ENCODE measurements at places on chromosomes 1 and 21.
A peak's percentile ranks its signal among the peaks of the same experiment; 100 is the strongest.

DNA sequence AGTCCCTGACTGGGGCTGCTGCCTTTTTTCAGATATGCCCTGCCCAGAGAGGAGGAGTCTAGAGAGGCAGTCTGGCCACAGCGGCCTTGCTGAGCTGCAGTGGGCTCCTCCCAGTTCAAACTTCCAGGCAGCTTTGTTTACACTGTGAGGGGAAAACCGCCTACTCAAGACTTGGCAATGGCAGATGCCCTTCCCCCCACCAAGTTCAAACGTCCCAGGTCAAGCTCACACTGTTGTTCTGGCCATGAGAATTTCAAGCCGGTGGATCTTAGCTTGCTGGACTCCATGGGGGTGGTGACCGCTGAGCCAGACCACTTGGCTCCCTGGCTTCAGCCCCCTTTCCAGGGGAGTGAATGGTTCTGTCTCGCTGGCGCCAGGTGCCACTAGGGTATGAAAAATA is 18.3 kb upstream of the C1orf53 start:
- DNase-seq = no peak

DNA sequence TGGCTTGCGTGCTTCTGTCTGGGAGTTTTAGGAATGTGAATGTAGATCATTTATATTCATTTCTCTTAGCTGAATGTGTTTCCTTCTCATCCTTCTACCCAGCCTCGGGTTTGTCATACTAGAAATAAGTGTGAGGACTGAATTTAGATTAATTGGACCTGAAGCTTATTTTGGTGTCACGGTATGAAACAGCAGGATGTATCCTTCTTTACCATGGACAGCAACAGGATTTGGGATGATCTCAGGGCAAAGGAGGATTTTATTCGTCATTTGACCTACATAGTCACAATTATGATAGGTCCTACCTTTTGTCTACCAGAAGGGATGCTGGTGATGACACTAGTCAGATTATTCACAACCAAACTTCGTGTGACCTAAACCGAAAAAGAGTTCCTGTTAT is 127.4 kb downstream of the FMN2 start:
- no peak for DNase-seq

- peak; percentile 58 for DNase-seq
Measured at GRCh38 chr1:85201340-85202091, 700 bp upstream of the SYDE2 start.

DNA sequence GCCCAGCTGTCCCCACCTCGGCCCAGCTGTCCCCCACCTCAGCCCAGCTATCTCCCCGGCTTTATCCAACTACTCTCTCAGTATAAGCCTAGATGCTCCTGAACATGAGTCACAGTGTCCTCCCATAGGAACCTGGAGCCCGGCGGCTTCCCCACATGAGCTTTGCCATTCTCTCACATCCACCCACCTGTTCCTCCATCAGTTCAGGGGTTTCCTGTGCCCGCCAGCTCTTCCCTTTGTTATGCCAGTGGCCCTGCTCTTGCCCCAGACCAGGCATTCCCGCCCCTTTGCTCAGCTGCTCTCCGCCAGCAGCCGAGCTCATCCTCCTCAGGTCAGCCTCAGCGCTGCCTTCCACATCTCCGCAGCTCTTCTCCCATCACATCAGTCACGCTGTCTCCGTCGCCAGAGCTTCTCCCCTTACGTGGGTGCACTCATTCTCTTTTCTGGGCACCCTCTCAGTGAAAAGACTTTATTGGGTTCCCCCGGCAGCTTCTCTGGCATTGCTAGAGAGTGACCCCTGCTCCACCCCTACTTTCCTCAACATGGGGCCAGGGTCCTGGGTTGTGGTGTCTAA is 89.5 kb upstream of the CSF3R start:
- DNase-seq = no peak

- no peak for DNase-seq
Measured at GRCh38 chr1:162272419-162272818, 104.2 kb downstream of the SPATA46 start.

DNA sequence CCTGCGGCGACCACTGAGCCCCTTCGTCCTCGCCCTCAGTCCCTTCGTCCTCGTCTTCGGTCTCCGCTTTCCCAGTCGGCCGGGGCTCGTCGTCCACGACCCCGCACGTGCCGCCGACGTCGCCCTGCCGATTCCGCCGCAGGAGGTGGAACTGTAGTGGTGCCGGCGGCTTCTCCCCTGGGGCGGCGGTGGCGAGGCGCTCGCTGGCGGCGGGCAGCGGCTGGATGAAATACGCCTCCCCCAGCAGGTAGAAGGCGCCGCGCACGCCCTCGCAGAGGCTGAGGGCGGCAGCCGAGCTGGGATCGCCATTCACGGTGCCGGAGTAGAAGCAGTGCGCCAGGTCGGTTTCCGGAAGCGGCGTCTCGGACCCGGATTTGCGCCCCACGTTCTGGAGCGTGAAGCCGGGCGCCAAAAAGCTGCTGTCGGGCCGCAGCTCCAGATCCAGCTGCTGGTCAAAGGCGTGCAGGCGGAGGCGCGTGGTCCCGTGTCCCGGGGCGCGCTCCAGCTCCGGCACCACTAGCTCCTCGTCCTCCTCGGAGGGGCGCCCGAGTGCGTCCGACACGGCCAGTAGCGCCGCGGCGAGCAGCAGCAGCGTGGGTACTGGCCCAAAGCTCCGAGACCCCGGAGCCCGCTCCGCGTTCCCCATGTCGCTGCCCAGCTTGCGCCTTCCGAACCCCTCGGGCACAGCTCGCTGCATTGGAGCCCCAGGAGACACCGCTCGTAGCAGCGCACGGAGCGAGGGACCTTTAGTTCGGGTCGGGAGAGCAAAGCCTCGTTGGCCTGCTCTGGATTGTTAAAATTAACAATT is 747 bp downstream of the ADAMTS1 start:
- no peak for DNase-seq

GRCh38 chr1:79792219-79792930 is 785.8 kb upstream of the ADGRL4 start:
- DNase-seq = no peak

- DNase-seq = no peak
Measured at GRCh38 chr1:243991650-243992049, 59.4 kb upstream of the ZBTB18 start.

DNA sequence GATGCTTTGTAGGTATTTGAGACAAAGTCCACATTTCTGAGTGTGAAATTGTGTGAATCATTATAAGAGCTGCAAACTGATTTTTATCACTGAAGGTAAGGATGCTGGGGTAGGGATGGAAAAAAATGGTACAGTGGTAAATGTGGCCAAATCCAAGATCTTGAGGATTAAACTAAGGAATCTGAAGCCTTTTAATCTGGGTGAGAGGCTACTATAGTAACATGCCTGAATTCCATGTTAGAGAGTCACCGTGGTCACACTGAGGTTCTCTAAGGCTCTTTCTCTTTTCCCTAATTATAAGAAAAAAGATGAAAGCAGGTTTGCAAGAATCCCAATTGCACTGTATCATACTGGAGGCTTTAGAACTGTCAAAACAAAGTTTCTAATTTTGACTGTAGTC is 17.6 kb downstream of the PTGER3 start:
- no peak for DNase-seq

- DNase-seq = no peak
Measured at GRCh38 chr1:243727503-243728203, 122.4 kb downstream of the AKT3 start.

DNA sequence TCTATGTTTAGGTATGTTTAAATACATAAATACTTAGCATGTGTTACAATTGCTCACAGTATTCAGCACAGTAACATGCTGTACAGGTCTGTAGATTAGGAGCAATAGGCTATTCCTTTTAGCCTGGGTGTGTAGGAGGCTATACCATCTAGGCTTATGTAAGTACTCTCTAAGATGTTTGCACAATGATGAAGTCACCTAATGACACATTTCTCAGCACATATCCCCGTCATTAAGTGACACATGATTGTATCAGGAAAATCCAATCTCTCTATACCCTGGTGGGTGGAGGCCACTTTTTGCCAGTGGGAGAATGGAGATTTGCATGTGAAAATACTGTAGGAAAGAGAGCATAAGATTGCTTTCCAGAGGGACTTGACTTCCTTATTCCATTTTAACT is 5.5 kb upstream of the TEDDM1 start:
- DNase-seq = no peak

DNA sequence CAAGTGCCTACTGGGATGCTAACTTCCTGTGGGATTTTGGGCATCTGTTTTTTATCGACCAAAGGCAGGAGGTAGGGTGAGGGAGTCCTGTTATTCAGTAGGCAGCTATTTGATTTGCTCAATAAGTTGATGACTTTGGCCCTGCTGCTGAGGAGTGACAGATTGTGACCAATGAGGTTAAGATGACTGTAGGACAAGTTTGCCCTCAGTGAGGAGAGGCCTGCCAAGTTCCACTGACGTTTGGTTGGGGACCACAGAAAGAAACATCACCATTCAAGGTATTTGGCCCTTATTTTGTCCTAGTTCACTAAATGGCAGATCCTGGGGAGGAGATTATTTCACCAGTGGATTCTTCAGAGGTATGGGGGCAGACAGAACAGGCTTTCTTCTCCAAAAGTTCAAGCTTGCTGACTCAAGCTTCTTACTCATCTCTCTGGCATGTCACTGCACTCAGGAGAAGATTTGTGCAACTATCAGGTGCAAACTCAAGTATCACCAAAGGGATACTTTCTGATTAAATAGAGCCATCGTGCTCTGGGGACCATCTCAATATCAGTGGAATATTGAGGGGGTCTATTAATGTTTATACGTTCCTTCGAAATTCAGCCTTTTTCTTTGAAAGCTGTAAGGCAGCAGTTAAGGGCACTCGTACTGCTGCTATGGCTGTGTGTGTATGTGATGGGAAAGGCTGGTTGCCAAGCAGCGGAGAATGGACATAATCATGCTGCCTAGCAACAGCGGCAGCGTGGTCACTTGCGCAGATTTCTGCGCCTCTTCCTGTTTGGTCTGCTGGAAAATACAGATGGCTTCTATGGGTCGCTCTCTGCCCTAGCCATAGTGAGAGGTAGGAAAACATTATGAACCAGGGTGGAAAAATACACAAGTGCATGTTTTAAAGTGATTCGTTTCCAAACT is 78.7 kb downstream of the PBX1 start:
- DNase-seq = no peak

DNA sequence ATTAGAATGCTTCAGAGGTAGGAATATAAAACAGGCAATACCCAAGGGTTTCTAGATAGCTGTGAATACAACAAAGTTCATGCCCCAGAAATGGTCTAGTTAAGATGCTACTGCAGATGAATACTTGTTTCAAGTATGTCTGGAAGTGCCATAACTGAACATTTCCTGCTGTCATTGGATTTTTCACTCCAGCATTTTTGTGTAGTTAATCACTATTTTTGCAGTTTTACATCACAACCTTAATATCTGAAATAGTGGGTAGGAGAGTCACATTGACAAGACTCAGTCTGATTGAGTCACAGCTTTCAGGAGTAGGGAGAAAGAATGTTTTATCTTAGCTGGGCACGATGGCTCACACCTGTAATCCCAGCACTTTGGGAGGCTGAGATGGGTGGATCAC is 126.4 kb upstream of the C1orf21 start:
- no peak for DNase-seq

DNA sequence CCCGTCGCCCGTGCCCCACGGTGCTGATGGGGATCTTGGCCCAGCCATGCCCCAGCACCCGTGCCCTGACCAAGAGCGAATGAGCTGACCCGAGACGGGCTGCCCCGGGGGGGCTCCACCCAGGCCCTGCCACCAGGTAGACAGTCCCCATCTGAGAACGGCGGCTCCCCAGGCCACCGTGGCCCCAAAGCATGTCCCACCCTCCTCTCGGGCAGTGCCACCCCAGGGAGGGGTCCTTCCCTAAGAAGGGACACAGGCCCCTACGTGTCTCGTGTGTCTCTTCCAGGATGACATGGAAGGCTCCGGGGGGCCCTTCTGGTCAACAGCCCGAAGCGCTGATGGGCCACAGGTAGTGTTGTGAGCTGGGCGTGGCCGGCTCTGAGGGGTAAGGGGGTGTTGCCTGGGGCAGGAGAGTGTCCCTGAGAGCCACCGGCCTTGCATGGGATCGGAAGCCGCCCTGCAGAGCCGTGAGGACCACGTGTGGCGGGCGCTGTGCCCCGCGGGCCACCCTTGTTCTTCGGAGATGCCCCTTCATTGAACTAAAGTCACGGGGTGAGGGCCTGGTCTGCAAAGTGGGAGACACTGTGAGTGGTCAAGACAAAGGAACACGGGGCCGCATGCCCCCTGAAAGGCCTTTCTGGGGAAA is 55.0 kb downstream of the SLC19A1 start:
- DNase-seq = no peak

GRCh38 chr1:208808301-208808700 is 564.1 kb upstream of the PLXNA2 start:
- DNase-seq = no peak

GRCh38 chr1:178969226-178969987 is 56.3 kb upstream of the FAM20B start:
- DNase-seq = no peak

DNA sequence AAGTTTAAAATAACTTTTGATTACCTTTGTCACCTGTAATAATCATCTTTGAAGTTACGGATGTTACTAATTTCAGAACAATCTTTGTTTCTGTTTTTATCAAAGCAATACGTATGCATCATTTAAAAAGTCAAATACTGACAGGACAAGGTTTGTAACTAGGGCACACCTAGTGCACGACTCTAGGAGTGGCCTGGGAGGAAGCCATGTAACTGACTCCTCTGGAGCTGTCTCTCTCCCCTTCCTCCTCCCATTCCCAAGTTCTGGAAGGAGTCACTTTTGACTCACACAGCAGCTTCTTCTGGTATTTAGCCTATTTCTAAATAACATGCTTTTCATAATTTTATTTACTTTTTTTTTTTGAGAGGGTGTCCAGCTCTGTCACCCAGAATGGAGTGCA is 11.8 kb upstream of the RAP1GAP start:
- DNase-seq = no peak

GRCh38 chr21:14454016-14455009 is 71.4 kb upstream of the HSPA13 start:
- DNase-seq = peak; percentile 3

DNA sequence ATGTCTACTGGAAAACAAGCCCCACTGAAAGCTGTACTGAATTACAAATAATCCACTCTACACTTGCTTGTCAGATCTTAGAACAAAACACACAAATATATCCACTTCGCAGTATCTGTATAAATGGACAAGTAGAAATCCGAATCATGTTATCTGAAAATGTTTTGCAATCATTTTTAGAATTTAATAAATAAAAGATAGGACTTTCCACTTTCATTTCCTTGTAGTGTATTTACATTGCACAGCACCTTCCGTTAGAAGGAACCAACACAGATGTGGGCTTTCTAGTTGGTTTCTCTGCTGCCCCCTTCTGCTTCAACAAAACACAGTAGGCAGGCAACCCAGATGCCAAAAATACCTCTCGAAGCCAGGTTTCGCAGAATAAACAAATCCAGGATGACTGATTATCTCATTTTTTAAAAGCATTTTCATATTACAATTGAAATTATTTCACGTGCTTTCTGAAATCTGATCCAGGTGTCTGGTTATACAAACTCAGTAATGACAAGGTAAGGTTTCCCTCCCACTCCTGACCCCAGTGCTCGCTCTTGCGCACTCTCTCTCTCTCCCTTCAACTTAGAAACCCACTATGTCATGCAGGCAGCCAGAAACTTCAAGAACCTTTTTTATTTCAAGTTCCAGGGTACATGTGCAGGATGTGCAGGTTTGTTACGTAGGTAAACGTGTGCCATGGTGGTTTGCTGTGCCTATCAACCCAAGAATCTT is 389.9 kb downstream of the SMYD3 start:
- DNase-seq = peak; percentile 39

GRCh38 chr1:240455228-240455821 is 156.6 kb downstream of the GREM2 start:
- no peak for DNase-seq

GRCh38 chr1:156154317-156154749 is 948 bp downstream of the SEMA4A start:
- no peak for DNase-seq

Measured in HuH-7 (cell line).